ENCODE measurements at places on chromosomes 11 and 22.
A peak's percentile ranks its signal among the peaks of the same experiment; 100 is the strongest.

DNA sequence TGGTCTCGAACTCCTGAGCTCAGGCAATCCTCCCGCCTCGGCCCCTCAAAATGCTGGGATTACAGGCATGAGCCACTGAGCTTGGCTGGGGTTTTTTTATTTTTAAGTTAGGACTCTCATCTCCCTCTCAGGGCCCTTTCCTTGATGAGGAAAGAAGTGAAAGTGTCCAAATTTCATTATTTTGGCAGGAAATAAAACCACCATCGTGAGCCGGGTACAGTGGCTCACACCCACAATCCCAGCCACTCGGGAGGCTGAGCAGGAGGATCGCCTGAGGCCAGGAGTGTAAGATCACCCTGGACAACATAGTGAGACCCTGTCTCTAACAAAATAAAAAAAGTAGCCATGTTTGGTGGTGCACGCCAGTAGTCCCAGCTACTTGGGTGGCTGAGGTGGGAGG is 99.4 kb downstream of the FBXO7 start:
- DNase-seq, result no peak

DNA sequence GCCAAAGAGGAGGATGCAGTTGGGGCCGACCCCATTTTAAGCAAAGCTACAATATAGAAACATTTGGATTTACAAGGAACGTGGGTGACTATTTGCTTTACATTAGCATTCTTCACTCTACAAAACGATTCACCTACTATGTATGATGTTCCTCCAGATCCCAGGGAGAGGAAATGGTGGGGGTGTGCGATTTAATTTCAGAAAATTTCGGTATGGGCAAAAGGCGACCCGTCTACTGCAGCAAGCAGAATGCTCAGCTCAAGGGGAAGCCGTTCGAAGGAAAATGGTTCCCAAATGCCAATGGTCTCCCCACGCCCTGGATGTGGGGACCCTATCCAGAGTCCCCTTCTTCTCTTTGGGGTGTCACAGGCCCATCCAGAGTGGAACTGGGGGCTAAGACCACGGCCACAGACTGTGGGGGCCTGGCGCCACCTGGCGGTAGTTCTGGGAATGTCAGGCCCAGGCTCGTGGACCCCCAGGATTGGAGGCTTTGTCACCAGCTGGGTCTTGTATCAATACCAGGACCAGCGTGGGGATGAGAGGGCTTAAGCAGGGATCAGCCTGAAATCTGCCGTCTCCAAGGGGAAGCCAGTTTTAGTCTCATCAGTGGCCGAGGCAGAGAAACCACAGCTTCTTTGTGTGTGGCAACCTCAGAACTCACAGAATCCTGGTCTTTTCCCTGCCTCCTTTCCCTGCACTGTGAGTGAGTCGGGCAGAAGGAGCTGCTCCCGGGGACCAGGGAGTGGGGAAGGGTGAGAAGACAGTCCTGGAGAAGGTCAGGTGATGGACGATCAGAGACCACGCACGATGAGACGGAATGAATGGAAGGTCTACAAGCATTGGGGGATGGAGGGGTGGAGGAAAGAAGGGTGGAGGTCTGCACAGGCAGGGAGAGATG is 8.4 kb downstream of the LRRC10B start:
- DNase-seq, result peak; percentile 35

DNA sequence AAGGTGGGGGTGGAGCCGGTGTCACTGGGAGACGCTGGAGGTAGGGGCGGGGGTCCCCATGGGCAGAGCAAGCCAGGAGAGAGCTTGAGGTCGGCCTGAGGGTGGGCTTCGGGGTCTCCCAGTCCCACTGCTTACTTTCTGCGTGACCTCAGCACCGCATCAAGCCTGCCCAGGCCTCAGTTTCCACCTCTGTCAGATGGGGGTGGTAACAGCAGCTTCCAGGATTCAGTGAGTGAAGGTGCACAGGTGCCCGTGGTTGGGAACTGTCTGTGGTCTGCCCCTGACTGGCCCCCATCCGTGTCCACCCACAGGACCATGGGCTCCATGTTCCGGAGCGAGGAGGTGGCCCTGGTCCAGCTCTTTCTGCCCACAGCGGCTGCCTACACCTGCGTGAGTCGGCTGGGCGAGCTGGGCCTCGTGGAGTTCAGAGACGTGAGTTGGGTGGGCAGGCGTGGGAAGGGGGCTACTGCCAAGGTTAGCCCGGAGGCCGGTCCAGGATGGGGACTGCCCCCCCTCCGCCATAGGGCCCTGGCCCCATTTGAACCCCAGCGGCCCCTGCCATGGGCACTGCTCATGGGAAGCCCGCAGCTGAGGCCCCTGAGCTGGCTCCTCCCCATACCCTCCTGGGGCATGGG is 2.2 kb downstream of the TCIRG1 start:
- no peak for DNase-seq

- DNase-seq, result no peak
Observed at GRCh38 chr11:47208628-47209027, 6.1 kb upstream of the DDB2 start.

- no peak for DNase-seq
Observed at GRCh38 chr11:68683121-68683520, 1.2 kb upstream of the GAL start.

DNA sequence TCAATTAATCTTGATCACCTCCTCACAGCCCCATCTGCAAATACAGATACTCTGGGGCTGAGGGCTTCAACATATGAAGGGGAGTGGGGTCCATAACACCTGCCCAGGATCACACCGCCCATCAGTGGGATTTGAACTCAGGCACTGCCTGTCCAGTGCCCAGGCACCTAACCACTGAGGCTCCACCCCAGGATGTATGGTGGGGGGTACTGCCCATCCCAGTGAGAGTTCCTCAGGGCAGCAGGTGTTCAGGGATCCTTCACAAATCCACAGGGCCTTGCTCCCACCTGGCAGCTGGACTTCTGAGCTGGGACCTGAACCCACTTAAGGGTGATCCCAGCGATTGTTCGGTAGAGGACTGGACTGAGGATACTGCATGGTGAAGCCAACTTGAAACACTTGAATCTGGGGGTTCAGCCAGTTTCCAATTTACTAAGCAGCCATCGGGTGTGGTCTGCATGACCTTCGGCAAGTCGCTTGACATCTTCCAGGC is 33.3 kb downstream of the PRDM11 start:
- DNase-seq, result no peak

- DNase-seq, result peak; percentile 52
Observed at GRCh38 chr11:1260023-1260501, 37.2 kb downstream of the MUC5B start.

- no peak for DNase-seq
Observed at GRCh38 chr11:11710556-11710955, 88.8 kb upstream of the GALNT18 start.

DNA sequence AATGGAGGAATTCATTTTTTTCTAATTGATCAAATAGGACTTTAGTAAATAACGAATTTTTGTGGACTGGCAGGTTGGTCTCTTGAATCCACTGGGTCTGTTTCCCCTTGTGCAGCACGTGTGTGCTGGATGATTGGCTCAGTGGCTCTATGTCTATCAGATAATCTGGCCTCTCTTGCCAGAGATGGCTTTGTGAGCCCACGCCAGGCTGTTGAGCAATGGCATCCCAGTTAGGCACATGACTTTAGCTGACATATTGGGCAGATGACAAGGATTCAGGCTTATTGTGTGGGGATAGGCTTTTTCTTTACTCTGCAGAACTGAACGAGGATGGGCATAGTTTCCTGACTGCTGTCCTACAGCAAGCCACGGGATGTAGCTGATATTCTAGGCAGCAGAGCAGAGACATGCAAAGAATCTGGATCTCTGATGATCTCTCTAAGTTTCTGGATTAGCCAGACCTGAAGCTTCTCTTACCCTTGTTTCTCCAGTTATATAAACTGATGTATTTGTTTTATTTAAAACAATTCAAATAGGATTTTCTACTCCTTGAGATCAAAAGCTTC is 144.9 kb downstream of the ARHGAP42 start:
- DNase-seq, result no peak

- no peak for DNase-seq
Observed at GRCh38 chr11:35723493-35723892, 60.9 kb downstream of the TRIM44 start.

- DNase-seq, result no peak
Observed at GRCh38 chr11:116932181-116932580, 94.8 kb upstream of the APOA1 start.

DNA sequence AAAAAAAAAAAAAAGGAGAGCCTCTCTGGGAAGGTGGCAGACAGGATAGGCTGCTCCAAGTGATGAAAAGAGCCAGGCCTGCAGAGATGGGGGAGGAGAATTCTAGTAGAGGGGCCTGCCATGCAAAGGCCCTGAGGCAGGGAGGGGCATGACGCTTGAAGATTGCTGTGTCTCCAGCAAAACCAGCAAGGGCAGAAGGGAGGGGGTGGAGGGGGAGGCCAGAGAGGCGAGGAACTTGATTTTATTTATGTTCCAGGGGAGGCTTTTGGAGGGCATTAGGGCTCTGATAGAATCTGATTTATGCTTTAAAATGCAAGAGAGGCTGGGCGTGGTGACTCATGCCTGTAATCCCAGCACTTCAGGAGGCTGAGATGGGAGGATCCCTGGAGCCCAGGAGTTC is 16.7 kb upstream of the PACSIN2 start:
- DNase-seq, result no peak

DNA sequence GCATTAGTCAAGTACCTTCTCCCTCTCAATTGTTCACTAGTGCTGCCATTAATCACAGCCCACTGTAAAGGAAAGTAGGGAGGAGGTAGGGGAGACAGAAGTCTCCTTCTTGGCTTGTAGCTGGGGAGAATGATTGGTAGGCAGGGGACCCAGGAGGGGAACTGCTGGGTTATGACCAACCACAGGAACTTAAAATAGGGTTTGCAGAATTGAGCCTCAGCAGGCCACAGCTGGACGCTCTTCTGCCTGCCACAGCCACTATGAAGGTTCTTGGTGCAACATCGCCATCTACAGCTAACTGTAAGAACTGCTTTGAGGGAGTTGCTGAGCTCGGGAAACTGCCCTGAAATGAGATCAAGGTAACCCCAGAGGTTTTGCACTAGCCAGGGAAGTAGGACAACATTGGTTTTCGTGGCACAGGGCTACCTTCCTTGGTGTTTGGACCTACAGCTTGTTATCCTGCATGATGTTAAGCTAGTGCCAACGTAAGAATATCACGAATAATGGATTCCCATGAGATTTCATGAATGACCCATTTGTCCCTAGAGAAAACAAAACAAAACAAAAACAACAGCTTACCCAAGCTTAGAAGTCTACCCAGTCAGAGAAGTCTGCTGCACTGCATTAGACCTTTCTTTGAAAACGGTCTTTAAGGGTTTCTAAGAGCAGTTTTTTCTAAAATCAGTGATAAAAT is 787.1 kb upstream of the API5 start:
- DNase-seq, result peak; percentile 3

- no peak for DNase-seq
Observed at GRCh38 chr11:12409621-12410005, 32.2 kb downstream of the PARVA start.

DNA sequence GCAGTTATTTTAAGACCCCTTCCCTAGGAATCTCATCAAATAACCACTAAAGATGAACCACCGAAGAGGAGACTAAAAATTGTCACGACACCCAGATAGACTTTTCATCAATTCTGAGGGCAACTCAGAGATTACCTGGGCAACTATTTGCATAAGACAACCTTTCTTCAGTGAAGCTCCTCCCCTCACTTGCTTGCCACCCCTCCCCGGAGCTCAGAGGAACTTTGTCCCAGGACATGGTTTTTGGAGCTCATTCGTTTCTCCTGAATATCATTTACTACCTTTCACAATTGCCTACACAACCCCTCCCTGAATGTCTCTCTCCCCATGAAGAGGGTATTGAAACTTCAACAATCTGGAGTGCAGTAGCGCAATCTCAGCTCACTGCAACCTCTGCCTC is 3.9 kb downstream of the AGBL2 start:
- DNase-seq, result no peak

- peak; percentile 10 for DNase-seq
Observed at GRCh38 chr22:29071261-29072045, 1.4 kb upstream of the KREMEN1 start.

- DNase-seq, result no peak
Observed at GRCh38 chr11:114316980-114317786, 21.0 kb downstream of the NNMT start.

DNA sequence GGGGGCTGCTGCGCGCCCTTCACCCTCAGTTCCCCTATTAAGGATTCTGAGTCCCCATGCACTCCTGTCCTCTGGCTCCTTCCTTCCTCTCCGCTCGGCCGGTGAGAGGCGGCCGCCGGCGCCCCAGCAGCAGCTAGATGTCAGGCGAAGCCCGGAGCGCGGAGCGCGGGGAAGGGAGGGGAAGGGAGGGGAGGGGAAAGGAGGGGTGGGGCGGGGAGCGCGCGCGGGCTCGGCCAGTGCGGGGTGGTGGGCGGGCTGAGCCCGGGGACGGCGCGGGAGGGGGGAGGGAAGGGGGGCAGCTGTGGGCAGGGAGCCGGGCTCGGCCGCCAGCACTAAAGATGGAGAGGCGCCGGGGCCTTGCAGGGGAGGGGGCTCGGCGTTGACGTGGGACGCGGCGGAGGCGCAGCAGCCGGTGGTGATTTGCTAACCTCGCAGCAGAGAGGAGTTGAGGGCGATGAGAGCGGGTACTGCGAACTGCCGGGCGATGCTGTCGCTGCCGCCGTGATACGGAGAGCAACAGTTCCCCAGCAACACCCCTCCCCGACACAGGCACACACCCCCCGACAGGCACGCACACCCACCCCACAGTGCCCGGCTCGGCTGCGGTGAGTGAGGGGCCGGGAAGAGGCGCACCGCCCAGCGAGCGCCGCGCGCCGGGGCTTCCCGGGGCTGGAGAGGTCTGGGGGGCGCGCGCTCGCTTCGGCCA is at the start of gene ZBTB16:
TSS of gene ZBTB16 (plus strand) at position 434 of the 706 bp plus-strand sequence. CDS start 3,590 bp downstream, outside the sequence.
- DNase-seq, result peak; percentile 35

DNA sequence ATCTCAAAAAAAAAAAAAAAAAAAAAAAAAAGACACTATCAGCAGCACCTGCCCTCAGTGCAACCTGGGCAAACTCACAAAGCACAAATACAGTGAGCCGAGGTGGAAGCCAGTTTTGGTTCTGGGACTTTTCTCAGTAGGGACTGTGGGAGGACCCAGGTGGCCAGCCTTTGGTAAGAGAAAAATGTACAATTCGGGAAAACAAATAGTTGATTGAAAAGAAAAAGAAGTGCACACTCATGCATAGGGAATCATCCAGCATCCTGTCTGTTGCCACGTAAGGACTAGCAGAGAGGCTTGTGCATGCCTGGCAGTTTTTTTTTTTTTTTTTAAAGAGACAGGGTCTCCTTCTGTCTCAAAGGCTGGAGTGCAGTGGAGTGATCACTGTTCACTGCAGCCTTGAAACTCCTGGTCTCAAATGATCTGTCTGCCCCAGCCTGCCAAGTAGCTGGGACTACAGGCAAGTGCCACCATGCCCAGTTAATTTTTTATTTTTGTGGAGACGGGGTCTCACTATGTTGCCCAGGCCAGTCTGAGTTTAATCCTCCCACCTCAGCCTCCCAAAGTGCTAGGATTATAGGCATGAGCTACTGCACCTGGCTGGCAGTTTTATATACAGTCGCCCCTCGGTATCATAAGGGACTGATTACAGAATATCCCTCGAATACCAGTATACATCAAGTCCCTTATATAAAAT is 36.7 kb downstream of the TPST2 start:
- DNase-seq, result no peak

Data from stimulated activated CD4-positive, alpha-beta T cell treated with anti-CD3 and anti-CD28 coated beads, Interleukin-1b, Interleukin-23, amount 100 ng/mL, for 48 hours (primary cell).